ENCODE measurements at places on chromosomes 13 and 19.
A peak's percentile ranks its signal among the peaks of the same experiment; 100 is the strongest.

DNA sequence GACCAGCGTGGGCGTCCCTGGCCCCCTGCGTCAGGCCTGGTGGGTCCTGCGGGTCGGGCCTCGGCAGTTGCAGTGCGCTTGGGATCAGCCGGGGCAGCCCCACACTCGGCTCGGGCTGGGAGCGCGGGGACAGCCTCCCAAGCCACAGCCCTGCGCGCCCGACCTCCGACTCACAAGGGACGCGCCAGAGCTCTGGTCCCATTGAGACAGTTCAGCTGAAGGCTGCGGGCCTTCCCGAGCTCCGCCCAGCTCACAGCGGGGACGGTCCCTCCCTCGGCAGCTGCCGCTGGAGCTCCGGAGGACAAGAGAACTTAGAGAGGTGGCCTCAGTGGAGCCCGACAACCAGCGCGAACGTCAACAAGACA, 45.7 kb upstream of the ZNF730 start:
- DNase-seq, result no peak

DNA sequence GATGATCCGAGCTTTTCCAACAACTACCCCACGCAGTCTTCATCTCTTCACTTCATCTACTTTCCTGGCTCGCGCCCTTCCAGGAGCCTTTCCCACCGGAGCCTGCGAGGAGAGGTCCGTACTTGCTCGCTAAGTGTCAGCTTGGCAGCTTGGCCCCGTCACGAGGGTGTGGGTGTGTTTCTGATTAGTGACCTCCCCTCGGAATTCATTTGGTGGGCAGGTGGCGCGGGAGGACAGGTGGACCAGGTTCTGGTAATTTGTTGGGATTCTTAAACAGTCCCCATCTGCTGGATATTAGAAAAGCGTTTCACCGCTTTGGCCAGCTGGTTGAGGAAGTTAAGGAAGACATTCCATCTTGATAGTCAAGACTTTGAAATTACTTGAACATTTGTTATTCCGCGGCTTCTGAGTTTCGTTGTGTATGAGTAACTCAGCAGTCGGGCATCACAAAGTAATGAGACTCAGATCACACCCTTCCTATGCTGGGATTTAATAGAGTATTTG, 515 bp downstream of the UFM1 start:
- no peak for DNase-seq

DNA sequence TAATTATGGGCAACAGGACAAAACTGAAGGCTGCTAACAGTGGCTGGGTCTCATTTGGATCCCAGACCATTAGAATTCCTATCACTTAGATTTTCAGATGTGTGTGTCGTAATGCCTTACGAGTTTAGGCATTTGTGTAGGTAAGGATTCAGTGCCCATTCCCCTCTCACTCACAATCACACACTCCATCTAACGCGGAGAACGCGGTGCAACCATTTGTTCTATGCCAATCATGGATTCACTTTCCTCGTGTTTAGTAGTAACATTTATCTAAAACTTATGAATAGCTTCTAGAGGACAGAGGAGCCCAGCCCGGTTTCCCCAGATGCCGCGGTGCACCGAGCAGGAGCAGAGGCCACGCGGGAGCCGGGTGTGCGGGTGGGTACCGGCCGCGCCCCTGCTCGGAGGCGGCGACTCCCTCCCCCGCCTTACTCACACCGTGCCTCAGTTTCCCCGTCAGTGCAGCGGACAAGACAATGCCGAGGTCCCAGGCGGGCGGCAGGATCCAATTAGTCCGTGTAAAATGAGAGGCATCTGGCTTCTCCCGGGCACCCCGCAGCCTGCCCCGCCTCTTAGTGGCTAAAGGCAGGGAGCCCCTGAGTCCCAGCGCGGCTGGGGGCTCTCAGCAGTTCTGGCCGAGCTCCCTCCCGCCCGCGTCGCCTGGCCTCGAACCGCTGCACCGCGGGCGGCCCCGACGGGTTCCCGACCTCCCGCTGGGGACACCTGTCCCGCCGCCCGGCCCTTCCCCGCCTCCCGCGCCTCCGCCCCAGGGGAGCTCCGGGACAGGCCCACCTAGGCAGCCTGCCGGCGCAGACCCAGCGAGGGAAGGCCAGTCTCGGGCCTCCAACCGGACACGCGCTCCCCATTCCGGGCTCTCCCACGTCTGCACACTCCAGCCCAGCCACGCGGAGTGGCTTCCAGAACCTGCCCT, 5.9 kb upstream of the C1QTNF9B start:
- no peak for DNase-seq

GRCh38 chr13:107117327-107118012, 549.5 kb upstream of the ARGLU1 start:
- DNase-seq, result no peak

DNA sequence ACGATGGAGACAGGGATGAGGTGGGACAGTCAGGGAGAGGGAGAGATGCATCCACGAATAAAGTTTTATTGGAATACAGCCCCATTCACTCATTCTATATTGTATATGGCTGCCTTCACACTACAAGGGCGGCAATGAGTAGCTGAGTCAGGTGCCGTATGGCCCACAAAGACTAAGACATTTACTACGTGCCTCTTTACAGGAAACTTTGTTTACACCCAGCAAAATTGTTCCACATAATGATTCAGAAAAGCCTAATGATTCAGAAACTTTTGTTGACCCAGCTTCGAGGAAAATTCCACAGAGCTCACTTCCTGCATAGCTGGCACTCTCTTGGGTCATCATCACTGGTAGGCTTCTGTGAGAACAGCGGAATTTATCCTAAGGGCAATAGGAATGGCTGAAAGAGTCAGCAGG, 87.3 kb upstream of the PEG3 start:
- no peak for DNase-seq

DNA sequence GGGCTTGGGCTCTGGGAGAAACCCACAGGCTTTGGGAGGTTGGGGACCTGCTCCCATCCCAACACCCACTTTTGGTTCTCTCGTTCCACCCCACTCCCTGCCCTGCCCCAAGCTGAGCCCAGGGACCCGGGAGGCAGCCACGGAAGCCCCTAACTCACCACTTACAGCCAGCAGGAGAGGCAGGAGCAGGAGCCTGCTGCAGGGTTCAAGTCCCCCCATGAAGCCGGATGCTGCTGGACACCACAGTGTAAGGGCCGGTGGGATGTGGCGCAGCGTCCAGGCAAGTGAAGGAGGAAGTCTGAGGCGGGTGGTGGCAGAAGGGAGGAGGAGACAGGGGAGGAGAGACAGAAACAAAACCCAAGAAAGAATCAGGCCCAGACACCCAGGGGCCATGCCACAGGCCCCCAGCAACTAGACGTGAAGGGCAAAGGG, at the start of gene TYROBP:
TYROBP (minus strand) TSS at position 286 of the 432 bp plus-strand sequence; CDS start at position 219, 67 bp downstream.
- no peak for DNase-seq

DNA sequence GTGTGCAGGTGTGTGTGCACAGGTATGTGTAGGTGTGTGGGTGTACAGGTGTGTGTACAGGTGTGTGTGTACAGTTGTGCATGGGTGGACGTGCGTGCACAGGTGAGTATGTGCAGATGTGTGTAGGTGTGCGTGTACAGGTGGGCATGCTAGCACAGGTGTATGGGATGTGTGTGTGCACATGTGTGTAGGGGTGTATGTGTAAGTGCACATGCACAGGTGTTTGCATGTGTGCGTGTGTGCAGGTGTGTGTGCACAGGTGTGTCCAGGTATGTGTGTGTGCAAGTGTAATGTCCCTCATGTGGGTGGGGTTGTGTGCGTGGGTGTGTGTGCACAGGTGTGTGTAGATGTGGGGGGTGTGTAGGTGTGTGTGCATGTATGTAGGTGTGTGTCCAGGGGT, 27.5 kb upstream of the TFDP1 start:
- DNase-seq, result peak; percentile 43

GRCh38 chr13:29582171-29582570, 13.3 kb downstream of the SLC7A1 start:
- no peak for DNase-seq

- DNase-seq, result no peak
These were observed 13.3 kb upstream of the MISP start for GRCh38 chr19:737591-738093.

- DNase-seq, result no peak
These were observed 221.2 kb downstream of the DCLK1 start for GRCh38 chr13:35909837-35910540.

DNA sequence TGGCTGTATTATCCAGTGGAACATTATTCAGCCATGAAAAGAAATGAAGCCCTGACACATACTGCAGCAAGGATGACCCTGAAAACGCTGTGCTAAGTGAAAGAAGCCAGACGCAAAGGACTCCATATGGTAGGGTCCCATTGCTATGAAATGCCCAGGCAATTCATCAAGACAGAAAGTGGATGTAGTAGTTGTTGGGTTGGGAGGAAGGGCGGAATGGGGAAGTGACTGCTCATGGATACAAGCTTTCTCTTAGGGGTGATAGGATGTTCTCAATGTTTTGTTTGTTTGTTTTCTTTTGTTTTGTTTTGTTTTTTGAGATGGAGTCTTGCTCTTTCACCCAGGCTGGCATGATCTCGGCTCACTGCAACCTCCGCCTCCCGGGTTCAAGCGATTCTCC, 11.1 kb upstream of the CEACAM16 start:
- DNase-seq, result no peak

GRCh38 chr19:17289489-17289888, 7.8 kb downstream of the ANKLE1 start:
- no peak for DNase-seq

DNA sequence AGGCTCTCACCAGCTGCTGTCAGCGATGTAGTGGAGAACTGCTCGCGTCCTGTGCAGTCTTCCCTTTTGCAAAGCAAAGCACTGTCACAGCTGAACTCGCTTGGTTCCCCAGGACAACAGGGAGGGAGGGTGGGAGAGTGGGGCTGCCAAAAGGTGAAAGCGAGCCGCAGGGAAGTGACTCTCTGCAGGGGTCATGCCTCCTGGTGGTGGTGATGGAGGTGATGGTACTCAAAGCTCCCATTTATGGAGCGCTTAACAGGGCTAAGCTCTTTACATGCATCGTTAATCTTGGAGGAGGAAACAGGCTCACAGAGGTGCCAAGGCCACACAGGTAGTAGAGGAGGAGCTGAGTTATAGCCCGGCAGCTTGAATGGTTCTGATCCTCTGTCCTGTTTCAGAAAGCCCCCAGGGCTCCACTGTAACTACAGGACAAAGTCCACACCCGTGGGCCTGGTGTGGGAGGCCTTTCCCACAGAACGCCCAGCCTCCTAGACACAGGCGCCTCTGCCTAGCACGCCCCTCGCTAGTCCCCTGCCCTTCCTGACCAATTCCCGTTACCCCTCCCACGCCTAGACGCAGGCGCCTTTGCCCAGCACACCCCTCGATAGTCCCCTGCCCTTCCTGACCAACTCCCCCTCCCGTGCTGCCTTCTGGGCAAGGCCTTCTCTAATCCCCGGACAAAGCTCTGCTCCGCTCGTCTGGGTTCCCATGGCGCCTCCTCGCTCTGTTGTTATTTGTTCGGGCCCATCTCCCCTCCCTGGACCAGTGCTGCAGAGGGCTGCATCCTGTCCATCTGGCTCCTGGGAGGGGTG, 10.7 kb downstream of the PPP1R37 start:
- DNase-seq, result no peak

DNA sequence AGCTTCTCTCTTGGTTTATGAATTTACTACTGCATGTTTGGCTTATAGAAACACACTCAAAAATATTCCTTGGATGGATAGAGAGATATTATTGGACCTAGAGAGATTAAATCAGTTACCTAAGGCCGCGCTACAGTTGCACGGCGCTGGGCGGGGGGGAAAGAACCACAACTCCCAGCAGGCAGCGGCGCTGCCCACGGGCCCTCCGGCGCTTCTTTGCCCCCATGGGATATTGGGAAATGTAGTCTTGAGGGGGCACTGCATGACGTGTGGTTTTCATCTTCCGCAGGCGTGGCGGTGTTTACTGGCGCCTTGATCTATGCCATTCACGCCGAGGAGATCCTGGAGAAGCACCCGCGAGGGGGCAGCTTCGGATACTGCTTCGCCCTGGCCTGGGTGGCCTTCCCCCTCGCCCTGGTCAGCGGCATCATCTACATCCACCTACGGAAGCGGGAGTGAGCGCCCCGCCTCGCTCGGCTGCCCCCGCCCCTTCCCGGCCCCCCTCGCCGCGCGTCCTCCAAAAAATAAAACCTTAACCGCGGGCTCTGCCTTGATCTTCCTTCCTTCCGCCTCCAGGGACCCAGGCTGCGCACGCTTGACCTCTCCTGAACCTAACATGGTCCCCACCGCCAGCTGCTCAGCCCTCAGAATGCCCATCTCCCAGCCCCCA, 4.8 kb downstream of the EMP3 start:
- no peak for DNase-seq

DNA sequence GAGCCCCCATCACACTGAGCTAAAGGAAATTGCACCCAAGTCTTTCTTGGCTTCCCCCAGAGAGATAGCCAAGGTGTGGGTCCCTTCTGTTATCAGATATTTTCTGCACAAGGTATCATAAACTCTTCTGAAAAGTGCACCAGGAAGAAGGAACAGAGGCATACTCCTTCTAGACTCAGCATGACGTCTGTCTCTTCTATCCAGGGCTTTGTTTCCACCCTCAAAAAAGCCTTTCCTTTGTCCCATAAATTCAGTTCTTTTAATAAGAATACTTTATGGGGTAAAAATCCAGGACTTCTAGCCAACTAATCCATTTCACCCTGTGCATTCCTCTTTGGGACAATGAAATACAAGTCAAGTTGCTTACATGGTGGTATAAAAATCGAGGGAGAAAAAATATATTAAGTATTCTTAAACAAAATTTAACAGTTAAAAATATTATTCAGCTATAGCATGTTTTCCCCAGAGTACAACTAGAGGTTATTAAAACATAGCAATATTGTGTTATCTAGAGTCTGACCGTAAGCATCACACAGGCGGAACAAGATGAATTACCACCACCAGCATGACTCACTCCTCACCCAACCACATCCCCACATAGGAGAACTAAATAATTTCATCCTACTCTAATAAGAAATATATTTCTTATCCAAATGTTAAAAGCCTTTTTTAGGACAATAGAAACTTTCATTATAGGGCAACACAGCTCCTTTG, 79.9 kb upstream of the GPC6 start:
- no peak for DNase-seq

All from coronary artery (tissue), 2 donors.